Activated T-cell treated with anti-CD3 and anti-CD28 coated beads, Interleukin-2, amount 50 U/mL, for 4 hours (primary cell): ENCODE measurements at places on chromosomes 1 and 21.

- no peak for DNase-seq
These were observed 15.5 kb downstream of the TEX35 start for GRCh38 chr1:178528228-178528952.

DNA sequence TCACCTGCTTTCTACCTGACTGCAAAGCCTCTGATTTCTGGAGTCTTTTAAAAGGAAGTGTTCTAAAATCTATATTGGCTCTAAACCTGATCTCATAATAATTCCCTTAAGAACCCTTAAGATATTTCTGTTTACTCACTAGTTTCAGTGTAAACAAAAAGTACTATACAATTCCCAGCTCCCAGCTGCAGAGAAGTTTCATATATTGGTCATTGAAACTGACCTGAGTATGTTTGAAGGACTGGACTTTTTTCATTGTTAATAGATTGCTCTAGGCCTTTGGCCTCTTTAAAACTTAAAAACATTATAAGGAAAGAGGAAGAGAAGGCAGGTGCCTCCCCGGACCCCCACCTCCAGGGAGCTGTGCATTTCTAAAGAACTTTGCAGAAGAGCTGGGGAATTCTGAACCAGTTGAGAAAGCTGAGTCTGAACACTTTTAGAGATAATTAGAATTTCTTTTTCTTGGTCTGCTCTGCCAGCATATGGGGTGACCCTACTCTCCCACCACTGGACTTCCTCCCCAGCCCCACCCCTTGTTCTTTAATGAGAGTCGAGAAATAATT lies 23.7 kb downstream of the CLIC6 start:
- no peak for DNase-seq

DNA sequence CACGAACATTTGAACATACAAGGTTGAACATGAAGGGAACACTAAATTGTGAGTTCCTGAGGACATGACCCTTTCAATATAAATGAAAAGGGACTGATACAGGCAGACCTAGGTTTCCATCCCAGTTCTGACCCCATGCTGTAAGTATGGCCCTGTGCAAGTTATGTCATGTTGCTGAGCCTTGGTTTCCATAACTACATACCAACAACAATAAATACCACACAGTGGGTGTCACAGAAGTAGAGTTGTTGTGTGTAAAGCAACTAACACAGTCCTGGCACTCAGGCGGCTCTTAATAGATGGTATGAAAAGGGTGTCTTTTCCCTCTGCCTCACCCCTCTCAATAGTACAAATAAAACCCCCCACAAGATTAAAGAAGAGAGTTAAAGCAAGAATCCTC lies 140.8 kb downstream of the LMX1A start:
- DNase-seq, result no peak

GRCh38 chr1:190154744-190155143 lies 322.9 kb downstream of the BRINP3 start:
- DNase-seq, result no peak

DNA sequence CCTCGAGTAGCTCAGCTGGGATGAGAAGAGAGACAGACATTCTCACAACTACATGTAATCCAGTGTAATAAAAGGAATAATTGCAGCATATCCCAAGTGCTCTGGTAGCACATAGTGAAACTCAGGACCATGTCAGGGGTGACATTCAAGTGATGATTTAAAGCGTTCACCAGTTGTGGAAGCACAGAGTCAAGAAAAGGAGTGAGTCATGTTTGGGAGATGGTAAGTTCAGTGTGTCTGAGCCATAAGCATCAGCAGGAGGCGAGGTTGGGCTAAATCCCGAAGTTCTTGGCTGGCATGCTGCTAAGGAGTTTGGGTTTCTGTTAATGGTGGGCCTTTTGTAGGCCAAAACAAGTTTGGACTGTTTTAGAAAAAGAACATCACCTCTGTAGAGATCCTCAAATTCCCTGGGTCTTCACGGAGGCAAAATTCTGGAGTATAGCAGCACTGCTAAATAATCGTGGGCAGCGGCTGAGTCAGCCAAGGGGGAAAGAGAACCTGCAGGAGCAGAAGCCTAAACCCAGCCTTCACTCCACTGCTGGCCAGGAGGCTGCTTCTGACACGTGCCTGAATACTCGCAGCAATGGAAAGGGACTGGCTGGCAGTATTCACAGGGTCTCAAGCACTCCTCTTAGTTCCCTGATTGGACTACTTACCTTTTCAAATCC lies 7.2 kb upstream of the NHLH1 start:
- no peak for DNase-seq

DNA sequence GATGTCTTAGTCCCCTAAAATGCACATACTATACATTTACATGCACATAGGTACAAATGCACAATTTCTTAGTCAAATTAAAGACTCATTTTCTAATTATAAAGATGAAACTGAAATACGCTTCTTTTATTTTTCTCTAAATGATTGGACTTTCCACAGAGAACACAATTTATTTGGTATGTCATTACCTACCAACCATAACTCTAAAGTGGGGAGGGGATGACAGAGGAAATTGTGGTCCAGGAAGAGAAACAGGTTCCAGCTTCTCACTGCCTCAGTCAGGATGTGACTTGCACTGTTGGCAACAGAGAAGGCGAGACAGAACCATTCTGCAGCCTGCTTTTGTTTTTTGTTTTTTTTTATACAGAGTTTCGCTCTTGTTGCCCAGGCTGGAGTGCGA lies 1189.2 kb downstream of the PLA2G4A start:
- DNase-seq, result no peak

- no peak for DNase-seq
These were observed 1.9 kb upstream of the KCNA10 start for GRCh38 chr1:110520827-110521226.

DNA sequence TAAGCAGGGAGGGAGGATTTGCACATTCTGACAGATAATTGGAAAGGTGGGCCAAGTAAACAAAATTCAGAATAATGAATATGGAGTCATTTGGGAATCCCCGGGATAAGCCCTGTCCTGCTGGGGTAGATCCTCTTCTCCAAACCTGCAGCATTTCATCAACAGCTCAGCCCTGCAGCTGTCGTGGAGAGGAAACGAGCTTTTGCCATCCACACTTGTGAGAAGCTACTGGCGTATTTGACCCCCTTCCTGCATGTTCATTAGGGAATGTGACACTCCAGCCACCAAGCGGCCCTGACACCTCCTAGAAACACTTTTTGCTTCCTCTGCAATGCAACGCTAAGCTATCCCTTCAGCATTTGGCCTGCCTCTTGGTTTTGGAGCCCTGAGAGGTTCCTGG lies 8.0 kb upstream of the LEFTY2 start:
- no peak for DNase-seq

DNA sequence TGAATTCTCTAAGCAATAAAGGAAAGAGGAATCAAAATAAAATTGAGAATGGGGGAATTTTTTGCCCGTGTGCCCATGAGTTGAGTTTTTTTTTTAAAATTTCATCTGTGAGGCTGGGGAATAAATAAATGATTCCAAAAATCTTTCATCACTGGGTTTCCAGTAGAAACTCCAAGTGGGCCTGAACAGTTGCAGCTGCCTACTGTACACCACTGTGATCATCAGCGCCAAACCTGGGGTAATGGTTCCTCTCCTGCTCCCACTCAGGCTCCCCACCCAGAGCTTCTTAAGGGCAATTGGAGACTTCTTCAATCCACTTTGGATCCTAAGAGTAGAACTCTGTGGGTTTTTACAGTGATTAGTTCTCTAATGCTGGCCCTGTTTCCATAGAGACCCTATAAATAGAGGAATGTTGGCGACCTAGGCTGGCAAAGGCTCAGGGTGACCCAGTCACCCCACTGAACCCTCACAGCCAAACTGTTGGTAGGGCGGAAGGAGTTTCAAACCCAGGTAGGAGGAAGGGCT lies 9.3 kb downstream of the TMCC2 start:
- no peak for DNase-seq

DNA sequence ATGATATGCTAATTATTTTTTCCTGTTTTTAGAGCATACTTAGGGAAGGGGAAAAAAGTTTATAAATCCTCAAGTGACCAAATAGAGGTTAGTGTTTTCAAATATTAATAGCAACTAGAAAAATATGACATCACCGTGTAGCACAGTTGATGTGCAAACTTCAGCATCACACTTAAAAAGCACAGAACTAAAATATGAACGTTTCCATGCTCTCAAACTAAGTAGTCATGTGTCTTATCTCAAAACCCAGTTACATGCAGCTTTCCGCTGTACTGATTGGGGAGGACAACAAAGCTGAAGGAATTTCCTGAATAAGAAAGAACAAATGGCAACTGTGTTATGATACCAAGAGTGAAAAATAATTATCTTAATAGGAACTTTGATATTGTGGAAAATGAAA lies 903.7 kb downstream of the ADGRL2 start:
- no peak for DNase-seq

GRCh38 chr1:7613851-7614205 lies 157.3 kb upstream of the VAMP3 start:
- no peak for DNase-seq

- DNase-seq, result no peak
These were observed 35.0 kb downstream of the MTOR start for GRCh38 chr1:11227106-11228077.

GRCh38 chr1:176789571-176790090 lies 326.7 kb downstream of the PAPPA2 start:
- no peak for DNase-seq

GRCh38 chr1:93556291-93556690 lies 108.4 kb downstream of the FNBP1L start:
- DNase-seq, result no peak

DNA sequence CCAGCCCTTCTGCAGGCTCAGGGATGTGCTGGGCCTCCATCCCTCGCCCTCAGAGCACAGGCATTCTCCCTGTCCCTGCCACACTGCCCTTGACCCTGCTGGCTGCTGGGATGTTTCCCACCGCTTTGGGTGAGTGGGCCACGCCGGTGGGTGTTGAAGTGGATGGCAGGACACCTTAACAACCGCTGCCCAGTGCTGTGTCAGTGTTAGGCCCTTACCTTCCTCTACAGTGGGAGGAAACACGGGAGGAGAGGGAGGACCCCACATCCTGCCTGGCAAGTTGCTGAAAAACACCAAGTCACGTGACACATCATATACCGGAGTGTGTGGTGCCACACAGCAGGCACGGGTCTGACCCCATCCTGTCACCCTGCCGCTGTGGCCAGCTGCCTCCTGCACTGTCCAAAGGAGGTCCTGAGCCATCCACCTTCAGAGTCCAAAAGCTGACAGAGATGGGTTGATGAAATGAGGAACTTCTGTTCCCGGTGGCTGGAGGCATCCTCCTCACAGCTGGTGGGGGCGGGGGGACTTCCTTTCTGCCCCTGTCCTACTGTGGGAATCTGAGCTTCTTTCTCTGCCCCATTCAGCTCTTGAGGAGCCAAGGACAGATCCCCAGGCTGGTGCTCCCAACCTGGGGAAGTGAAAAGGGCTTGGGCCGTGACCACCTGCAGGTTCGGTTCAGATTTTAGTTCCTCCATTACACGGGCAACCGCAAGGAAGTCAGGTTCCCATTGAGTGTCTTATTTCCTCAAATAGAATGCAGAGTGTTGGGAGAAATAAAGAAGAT lies 3.2 kb upstream of the THEMIS2 start:
- DNase-seq, result peak; percentile 35

GRCh38 chr1:168442931-168443330 lies 100.9 kb downstream of the XCL2 start:
- DNase-seq, result no peak

- no peak for DNase-seq
These were observed 183.5 kb downstream of the PATJ start for GRCh38 chr1:61925591-61926298.

- no peak for DNase-seq
These were observed at the start of gene GABRD for GRCh38 chr1:2019172-2019543. Gene GABRD (plus strand): TSS chr1:2019345. CDS start chr1:2019424, 79 bp downstream.

- DNase-seq, result no peak
These were observed 34.7 kb downstream of the PTPRU start for GRCh38 chr1:29270929-29271521.

DNA sequence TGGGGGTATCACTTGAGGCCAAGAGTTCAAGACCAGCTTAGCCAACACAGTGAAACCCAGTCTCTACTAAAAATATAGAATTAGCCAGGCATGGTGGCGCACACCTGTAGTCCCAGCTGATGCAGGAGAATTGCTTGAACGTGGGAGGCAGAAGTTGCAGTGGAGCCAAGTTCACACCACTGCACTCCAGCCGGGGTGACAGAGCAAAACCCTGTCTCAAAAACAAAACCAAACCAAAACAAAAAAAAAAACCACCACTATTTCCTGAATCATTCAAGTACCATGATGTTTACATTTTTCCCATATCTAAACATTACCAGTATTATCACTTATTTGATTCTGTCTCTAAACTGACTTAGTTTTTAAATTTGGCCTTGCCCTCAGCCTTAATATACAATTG lies 29.5 kb downstream of the TUT4 start:
- no peak for DNase-seq

DNA sequence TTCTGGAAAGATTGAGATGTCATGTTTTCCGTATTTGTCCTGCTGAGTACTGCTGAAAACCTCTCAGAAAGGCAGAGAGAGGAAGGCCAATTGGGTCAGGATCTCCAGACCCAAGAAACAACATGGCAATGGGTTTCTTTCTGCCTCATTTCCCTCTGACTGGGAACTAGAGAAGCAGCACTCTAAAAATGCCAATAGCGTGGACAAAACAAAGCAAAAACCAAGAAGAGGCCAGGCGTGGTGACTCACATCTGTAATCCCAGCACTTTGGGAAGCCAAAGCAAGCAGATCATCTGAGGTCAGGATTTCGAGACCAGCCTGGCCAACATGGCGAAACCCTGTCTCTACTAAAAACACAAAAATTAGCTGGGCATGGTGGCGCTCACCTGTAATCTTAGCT lies 18.3 kb downstream of the TNFRSF9 start:
- DNase-seq, result no peak

GRCh38 chr21:43712268-43712942 lies 6.5 kb upstream of the PDXK start:
- no peak for DNase-seq

GRCh38 chr1:103084181-103084580 lies 24.1 kb downstream of the COL11A1 start:
- no peak for DNase-seq

DNA sequence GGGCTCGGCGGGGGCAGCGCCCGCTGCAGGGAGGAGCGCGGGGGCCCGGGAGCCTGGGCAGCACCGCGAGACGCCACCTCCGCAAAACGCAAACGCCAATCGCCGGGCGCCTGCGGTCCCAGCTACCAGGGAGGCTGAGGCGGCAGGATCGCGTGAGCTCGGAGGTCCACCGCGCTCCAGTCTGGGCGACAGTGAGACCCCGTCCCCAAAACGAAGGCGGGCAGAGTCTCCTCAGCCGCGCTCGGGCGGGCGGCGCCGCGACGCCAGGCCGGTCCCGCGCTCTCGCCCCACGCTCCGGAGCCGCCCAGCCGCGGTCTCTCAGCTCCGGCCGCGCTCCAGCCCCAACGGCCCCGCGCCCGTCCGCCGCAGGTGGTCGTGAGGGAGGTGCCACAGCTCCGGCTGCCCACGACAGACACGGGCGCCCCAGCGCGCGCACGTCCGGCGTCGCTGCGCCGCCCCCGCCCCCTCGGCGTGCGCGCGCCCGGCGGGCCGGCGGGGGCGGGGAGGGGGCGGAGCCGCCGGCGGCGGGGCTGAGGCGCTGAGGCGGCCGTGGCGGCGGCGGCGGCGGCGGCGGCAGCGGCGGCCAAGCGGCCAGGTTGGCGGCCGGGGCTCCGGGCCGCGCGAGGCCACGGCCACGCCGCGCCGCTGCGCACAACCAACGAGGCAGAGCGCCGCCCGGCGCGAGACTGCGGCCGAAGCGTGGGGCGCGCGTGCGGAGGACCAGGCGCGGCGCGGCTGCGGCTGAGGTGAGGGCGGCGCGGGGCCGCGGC lies at the start of gene ADARB1:
ADARB1 (plus strand) TSS at position 533 of the 770 bp plus-strand sequence. CDS start 97,077 bp downstream, outside the sequence.
- DNase-seq, result peak; percentile 57

- DNase-seq, result no peak
These were observed 6.2 kb downstream of the DUSP23 start for GRCh38 chr1:159786966-159787365.

GRCh38 chr1:111696330-111696729 lies 42.9 kb downstream of the INKA2 start:
- DNase-seq, result no peak

- DNase-seq, result no peak
These were observed 43.8 kb downstream of the CAPN2 start for GRCh38 chr1:223755992-223756775.
